CD4-positive, alpha-beta T cell treated with Interleukin-15 for 1 hour (primary cell): ENCODE measurements at places on chromosomes 16 and 17.
A peak's percentile ranks its signal among the peaks of the same experiment; 100 is the strongest.

DNA sequence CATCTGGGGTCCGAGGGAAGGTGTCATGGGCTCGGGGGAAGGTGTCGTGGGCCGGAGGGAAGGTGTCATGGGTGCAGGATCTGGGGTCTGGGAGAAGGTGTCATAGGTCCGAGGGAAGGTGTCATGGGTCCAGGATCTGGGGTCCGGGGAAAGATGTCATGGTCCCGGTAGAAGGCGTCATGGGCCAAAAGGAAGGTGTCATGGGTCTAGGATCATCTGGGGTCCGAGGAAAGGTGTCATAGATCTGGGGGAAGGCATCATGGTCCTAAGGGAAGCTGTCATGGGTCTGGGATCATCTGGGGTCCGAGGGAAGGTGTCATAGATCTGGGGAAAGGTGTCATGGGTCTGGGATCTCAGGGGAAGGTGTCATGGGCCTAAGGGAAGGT lies 942 bp downstream of the RAB40C start:
- no peak for DNase-seq

GRCh38 chr17:42891539-42892152 lies 9.0 kb upstream of the G6PC1 start:
- DNase-seq: no peak

DNA sequence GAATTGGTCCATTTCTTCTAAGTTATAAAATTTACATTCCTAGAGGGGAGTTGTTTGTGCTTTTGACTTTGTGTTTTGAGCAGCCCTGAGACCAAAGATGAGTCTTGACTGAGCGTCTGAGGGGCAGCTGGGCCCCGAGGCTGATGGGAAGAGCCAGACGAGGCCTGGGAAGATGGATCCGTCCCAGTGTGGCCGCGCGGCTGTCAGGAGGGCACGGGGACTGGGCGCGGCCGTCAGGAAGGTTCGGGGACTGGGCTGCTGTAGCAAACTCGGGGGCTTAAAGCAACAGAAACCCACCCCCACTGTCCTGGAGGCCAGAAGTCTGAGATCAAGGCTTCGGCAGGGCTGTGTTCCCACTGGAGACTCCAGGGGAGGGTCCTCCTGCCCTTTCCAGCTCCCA lies 38.2 kb upstream of the GNG13 start:
- DNase-seq: no peak

DNA sequence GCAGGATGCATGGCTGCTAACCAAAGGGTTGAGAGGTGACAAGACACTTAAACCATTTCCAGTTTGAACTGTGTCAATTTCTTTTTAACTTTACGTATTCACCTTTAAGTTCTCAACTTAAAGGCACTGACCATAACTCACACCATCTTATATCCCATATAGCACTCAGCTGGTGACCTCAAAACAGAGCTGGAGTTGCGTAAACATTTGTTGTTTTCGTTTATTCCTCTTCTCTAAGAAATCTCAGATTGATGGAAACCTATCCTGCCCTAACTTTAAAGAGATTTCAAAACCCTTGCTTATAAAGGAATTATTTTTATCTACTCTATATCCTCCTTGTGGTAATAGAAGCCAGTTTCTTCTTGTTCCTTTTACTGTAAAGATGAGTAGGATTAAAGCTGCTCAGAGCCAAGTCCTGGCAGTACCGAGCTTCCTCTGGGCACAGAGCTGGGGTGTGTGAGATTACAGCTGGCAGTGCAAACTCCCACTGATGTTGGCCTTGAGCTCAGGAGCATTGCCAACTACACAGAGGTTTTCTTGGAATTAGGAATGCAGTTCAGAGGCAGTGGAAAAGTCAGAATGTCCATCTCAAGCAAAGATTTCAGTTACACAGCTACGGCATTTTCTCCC lies 1.3 kb downstream of the KCTD2 start:
- no peak for DNase-seq

GRCh38 chr17:60641810-60642220 lies 35.8 kb upstream of the BCAS3 start:
- peak; percentile 40 for DNase-seq
